SHP77 (cell line): ENCODE measurements at places on chromosomes 5 and 9.

GRCh38 chr9:133783331-133783731, 45.2 kb upstream of the SARDH start:
- DNase-seq: no peak

GRCh38 chr5:66864240-66864884, 268.2 kb downstream of the MAST4 start:
- DNase-seq: peak; percentile 40

- no peak for DNase-seq
Measured at GRCh38 chr5:30878296-30878695, 315.2 kb upstream of the CDH6 start.

DNA sequence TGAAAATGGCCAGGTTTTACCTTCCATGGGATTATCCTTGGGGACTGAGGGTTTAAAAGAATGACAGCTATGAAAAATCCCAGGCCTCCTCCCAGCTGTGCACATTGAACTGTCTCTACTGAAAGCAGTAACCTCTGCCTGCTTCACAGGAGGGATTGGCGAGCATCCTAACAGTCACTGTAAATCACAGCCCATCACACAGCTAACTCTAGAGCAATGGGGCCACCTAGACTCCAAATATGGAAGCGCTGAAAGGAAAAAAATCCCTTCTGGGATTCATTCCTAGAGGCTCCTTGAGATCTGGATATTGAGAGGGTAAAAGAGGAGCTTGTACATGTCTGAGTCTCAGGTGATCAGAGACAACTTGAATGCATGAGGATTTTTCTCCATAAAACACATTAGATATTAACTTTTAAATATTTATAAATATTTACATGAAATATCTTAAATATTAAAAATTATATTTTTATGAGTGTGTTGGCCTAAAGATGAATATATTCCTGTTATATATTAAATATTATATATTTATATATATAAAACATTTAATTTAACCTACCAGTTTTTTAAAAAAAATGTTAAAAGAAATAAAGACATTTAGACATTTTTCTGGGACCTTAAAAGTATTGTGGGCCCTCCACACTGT, 133.8 kb upstream of the SLC24A2 start:
- peak; percentile 26 for DNase-seq

GRCh38 chr9:16343249-16344237, 526.9 kb downstream of the BNC2 start:
- DNase-seq: no peak
